Cerebellar nuclear complex (tissue), 1 donor: ENCODE measurements at places on chromosomes 13 and 19.

DNA sequence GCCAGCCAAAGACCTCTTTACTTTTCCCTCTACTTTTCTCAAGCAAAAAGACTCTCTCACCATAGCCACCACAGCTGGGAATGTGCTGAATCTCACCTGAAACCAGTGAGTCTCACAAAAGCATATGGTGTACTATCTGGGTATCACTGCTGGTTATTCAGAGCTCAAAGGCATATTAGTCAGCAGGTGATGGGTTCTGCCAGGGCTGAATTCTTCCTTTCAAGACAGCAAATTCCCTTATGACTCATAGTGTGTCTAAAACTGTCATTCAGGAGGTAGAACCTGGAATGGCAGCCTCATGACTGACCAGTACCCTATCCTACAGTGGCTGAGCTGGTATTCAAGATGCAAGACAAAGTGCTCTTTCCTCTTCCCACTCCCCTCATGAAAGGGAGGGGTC is 2859.1 kb downstream of the PCDH9 start:
- DNase-seq, result no peak

DNA sequence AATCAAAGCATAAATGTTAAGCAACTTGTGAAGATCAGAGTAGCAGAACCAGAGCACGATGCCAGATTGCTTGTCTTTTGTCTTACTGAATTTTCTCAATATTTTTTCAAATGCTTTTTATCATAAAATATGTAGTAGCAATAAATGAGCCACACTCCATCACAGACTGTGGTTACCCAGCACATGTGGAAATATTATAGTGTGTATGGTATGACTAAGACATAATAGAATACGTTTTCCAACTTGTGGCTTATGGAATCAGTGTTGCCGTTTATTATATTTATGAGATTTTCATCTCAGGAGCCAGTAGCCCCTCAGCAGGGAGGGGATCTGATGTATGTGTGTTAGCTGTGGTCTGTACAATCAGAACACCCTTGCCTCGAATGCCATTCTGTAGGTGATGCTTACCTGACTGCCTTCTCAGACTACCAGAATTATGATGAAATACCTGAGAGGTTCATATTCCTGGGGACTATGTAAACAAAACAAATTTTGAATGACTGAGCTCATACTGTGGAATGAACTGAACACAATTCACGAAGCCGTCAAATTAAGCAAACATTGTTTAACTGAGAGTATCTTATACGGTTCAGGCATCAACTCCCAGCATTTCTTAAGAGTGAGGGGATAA is 1.9 kb downstream of the SCEL start:
- DNase-seq, result no peak

GRCh38 chr19:18489627-18490184 is 32.2 kb downstream of the ELL start:
- no peak for DNase-seq

DNA sequence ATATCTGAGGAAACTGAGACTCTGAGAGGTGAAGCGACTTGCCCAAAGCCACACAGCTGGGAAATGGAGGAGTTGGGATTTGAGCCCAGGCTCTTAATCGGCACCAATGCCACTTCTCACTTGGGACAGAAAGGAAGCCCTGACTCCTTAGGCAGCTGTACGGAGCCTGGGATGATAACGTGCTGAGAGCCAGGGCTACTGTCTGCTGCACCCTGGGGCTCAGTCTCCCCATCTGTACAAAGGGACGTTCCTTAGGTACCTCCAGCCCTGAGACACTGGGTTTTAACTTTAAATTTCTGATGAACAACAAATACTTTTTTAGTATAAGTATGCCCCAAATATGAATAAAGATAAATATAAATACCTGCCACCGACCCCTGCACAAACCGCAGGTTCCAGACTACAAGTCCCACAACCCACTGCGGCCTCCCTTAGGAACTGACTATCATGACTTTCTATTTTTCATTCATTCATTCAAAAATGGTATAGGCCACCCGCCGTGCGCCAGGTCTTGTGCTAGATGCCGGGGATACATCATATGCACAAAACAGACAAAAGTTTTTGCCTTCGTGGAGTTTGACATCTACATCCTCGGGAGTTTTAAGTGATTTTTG is 776 bp upstream of the NCLN start:
- DNase-seq, result no peak

- DNase-seq, result no peak
Measured at GRCh38 chr13:34048652-34049051, 230.7 kb downstream of the RFC3 start.

DNA sequence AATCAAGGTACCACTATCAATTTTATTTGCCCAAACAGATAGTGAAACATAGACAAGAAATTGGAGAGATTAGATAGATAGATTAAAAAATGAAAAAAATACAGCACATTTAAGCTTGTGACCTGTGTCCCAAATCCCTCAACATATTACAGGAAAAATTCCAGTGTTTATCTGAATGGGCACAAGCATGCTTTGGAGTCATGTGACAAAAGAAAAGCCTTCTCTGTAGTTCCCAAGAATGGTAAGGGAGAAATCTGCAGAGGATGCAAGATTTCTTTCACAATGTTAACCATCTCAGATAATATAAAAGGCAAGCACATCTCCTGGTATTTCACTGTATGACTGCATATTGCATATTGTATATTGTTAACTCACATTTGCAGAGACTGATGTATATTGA is 168.0 kb downstream of the PCDH9 start:
- no peak for DNase-seq

DNA sequence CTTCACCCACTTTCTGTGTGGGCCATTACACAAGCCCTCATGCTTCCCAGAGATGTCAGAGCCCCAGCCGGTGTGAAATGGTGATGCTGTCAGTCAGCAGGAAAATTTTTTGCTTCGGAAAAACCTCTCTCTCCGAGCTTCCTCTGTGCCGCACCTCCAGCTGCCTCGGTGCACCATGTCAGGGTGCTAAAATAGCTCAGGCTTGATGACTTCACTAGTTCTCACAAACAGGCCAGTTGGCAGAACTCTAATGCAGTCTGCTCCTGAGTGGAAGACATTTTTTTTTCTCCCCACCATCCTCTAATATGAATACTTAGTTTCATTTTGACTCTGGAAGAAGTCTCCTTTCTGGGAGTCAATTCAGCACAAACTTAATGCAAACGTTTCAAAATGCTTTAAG is 71.3 kb downstream of the KLF12 start:
- peak; percentile 51 for DNase-seq

GRCh38 chr13:40139896-40140520 is 484.5 kb downstream of the COG6 start:
- no peak for DNase-seq
